ENCODE measurements at places on chromosomes 13 and 19.

- DNase-seq: no peak
These were observed 1.7 kb downstream of the UBXN6 start for GRCh38 chr19:4455719-4456475.

DNA sequence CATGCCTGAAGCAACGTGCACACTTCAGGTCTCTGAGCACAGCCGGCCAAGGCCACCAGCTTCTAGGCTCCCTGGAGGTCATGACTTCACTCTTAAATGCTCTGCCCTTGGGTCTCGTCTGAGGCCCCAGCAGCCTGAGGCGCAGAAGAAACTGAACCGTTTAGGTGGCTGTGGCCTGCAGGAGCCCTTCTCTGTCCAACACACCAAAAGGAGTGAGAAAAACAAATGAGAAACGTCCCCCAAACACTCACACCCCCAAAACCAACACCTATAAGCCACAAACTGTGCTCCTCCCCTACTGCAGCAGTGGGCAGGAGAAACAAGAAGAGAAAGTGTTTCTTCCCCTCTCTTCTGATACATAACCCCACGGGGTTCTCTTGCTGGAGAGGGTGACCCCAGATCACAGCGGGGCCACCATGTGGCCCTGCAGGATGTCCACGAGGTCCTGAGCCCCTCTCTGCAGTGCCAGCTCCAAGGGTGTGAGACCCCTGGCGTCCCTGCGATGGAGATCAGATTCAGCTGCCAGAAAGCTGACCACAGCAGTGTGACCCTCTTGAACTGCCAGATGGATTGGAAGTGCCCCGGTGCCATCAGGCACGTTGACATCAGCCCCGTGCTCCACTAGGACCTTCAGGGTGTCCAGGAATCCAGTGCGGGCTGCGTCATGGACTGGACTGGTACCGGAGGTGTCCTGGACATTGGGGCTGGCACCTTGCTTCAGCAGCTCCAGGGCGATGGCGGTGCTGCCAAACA lies 1.0 kb upstream of the KRI1 start:
- DNase-seq: no peak

DNA sequence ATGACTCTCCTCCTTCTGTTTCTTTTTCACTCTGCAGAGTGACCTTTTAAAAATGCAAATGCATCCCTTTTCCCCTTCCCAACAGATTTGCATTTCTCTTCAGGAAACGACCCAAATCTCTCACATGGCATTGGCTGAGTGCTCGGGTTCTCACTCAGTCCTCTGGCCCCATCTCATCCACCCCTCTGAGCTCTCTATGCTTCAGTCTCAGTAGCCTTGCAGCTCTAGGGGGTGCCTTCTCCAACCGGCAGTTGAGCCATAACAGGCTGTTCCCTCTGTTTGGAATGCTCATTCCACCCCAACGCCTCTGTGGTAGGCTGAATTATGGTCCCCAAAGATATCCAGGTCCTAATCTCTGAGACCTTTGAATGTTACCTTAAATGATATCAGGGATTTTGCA lies 78.2 kb downstream of the AKAP11 start:
- DNase-seq: no peak

DNA sequence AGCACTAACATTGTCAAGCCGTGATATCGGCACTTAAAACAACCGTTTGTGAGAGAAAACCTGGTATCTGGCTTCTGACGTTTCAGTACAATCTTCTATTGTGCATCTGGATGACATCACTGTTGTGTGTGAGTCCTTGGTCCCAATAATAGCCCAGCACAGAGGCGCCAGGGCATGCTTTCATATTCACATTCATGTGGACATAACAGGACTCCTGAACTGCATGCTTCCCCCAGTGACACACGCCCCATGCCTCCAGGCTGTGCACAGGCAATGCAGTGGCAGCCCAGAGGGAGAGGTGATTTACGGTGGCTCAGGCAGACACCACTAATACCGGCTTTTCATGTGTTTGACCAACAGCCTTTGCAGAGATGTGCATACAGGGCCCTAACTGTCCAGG lies 58.1 kb downstream of the MRPL57 start:
- DNase-seq: no peak

GRCh38 chr13:39196965-39197646 lies 158.8 kb downstream of the NHLRC3 start:
- DNase-seq: no peak

DNA sequence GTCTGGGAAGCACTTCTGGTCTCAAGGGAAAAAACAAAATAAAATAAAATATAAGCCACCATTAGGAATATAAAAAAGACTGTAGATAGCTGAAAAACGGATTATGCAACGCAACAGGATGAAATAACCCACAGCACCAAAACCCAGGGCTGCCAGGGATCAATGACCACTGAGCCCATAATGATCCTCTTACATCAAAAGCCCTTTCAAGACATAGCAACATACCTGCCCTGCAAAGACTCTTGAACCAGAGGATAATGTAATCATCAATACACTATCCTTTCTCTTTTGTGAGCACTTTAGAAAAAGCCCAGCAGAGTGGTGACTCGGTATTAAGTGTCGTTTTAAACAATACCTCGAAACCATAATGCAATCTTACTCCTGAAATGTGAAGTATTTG lies 235.0 kb upstream of the SOX21 start:
- no peak for DNase-seq

DNA sequence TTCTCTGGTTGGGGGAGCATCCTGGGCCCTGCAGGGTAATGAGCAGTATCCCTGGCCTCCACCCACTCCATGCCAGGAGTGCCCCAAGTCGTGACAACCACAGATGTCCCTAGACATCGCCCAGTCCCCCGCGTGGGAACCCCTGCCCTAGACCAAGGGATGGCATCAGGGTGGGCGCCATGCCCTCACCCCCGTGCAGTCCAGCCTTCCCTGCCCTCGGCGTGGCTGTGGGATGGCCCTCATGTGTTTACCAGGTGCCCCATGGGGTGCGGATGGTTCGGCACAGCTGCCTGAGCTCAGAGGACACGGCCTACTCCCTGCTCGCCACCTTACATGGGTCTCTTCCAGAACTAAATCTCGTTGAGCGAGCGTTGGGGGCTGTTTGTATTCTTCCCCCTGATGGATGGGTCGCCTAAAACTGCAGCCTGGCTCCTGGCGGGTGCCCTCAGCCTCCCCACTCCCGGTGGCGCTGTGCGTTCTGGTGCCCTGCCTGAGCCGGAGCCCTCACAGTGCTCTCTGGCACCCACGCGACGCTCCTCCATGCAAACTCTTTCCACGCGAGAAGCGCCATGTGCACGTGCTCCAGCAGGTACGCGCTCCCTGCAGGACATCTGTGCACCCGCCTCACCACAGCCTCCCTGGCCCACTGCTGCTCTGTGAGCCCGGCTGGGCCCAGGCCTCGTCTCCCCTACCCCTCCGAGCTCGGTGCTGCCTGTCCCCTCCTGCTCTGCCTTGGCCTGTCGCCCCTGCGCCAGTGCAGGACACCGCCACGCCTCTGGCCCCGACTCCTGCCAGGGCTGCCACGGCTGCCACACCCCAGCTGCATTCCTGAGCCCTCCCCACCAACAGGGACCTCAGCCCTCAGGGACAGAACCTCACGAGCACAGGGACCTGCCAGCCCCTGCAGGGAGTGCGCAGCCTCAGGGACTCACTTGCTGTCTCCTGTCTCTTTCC lies 145.0 kb downstream of the KDM4B start:
- no peak for DNase-seq

- DNase-seq: no peak
These were observed 4.3 kb upstream of the PALM start for GRCh38 chr19:704447-704741.

Data from stimulated activated CD4-positive, alpha-beta T cell treated with anti-CD3 and anti-CD28 coated beads, Interleukin-15, amount 100 ng/mL, for 1 hour (primary cell).